Activated CD4-positive, alpha-beta T cell treated with anti-CD3 and anti-CD28 coated beads, Interleukin-2, amount 50 U/mL, for 48 hours (primary cell): ENCODE measurements at places on chromosomes 5 and 9.

DNA sequence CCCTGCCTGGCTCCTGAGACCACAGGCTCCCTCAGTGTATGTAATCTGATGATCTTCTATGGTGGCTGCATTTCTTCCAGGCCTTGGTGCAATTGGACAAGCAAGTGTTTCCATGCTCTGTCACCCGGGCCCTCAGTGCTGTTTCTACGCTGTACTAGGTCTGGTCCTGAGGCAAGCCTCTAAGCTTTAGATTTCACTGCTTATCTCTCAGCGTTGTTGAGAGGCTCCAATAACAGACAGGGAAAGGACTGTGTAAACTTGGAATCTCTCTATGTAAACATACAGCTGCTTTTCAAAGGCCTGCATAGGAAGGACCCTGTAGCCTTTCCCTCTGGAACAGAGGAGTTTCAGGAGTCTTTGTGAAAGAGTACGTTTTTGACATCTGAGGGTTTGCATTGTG, 38.6 kb upstream of the NFIB start:
- DNase-seq: no peak

DNA sequence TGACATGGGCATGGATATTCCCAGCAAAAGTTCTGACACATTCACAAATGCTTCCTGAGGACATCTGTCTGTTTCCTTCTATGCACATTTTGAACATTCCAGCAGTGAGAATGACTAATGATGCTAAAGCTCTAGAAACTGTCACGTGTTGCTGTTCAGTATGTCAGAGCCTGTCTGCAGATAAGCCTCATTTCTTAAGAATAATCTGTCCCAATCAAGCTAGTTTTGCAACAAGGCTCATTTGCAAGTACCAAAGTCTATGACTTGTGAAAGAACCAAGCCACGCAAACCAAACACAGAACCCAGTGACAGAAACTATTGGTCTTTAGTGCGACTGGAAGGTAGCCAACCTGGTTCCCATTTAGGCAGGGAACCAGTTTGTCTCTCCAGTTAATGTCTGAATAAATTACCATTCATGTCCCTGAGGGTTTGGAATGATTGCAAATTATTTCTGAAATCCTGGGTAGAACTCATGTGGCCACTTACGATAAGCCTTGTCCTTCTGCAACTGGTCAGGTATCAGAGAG, 178.5 kb downstream of the C9orf152 start:
- no peak for DNase-seq

- DNase-seq: no peak
Observed at GRCh38 chr9:134867917-134868750, 12.5 kb upstream of the FCN2 start.

- no peak for DNase-seq
Observed at GRCh38 chr5:18357486-18357885, 723.2 kb downstream of the TAF11L14 start.

DNA sequence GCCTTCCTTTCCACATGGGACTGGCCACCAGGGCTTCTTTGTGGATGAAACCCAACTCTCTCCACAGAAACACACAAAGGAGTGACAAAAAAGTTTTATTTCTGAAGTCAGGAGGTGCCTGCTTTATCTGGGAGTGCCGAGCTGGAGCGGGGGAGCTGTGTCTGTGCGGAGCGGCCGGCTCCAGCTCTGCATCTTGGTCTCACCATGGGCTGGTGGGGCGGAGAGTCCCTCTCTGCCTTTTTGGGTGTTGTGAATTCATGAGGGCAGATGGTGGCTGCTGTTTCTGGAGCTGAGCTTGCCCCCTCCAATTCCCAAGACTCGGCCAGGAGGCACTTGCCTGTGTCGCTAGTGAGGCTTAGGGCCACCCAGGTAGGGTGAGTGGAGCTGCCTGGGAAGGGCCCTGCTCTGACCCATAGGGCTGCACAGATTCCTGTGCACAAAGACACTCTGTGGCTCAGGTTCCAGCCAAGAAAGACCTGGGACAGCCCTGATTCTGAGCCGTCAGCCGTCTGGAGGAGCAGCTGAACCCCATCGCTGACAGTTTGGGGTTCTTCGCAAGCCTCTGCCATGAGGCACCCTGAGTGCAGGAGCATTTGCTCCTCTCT, 1.4 kb downstream of the DBH start:
- no peak for DNase-seq

- DNase-seq: no peak
Observed at GRCh38 chr9:104635456-104635855, 17.5 kb upstream of the OR13C9 start.

DNA sequence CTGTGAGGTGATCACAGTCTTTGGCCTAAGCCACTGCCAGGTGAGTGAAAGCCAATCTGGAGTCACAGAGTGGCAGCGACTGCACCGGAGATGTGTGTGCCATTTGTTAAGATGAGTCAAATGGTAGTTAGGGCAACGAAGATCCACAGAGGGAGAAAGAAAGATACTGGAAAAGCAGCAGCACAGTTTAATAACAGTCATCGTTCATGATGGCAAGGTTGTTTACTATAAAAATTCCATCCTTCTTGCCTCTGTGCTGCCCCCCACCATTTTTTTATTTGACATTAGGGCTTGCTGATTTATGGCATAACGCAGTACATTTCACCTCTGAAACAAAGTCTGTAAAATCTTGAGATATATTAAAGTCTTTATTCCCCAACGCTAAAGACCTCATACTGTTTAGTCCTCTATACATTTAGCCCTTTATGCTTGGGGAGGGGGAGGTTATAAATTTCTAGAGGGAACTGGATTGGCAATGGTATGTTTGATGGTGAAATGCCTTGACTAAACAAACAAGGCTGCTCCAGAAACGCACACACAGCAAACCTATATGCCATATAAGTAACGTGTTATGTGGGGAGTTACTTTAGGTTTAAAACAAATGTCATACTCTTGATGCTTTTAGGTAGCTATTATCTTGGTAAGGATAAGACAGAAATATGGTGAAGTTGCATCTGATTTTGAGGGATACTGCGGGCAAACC, 55.8 kb upstream of the ABL1 start:
- DNase-seq: no peak

DNA sequence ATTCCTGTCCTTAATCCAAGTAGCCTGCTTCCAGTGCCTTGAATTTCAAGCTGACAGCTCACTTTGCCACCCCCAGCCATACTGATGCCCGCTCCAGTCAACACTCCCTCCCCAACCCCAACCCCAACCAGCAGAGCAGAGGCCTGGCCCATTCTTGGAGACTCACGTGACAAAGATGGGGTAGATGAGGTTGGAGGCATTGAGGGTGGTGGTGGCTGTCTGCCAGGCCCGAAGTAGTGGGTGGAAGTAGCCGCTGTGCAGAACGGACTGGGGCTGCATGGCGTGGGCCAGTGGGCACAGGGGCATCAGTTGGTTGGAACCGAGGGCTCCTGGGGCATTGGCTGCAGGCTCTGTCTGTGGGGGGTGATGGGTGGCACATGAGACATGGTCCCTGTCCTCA, 7.8 kb downstream of the ALAD start:
- no peak for DNase-seq

GRCh38 chr5:162800301-162800700, 637.1 kb upstream of the CCNG1 start:
- no peak for DNase-seq

DNA sequence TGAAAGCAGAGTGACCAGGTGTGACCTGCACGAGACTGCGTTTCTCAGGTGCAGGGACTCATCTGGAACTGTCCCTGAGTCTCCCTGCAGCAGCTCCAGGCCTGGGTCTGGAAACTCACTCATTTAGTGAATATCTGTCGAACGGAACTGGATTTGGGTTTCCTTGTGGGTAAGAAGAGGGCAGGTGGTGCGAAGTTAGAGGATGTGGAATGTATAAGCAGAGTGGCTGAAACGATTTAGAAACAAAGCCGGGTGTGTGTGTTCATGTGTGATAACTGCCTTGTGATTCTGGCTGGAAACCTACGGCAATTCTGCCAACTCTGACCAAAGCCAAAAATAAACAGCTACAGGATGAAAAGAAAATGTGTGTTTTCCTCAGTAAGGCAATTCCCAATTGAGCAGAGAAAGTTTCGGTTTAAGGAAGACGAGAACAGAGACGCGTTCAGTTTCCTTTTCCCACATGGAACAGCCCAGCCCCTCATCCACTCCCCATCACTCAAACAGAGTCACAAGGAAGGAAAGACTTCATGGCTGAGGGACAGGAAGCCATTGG, 130.3 kb downstream of the NSG2 start:
- no peak for DNase-seq

- no peak for DNase-seq
Observed at GRCh38 chr9:114166614-114167572, 11.6 kb downstream of the COL27A1 start.

DNA sequence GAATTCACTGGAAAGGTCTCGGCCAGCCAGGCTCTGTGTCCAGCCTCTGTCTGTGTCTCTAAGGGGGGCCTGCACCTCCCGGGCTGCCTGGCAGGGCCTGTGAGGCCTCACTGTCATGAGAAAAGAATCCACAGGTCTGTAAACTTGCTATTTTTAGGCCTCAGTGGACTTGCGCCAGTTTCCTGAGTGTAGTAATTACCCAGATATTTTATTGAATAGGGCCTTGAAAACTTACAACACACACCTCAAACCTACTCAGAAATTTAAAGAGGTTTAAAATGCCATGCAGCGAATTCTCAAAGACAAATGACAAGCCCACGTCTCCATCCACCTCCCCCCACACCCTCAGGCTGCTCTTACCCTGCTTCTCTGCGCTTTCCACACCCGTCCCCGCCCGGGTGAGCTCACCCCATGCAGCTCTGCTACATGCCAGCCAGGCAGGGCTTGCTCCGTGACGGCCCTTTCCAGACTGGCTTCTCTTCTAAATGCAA, 8.8 kb upstream of the TENT4A start:
- no peak for DNase-seq

- no peak for DNase-seq
Observed at GRCh38 chr5:73121119-73121463, 716 bp downstream of the TMEM171 start.

- DNase-seq: no peak
Observed at GRCh38 chr5:13501176-13501575, 443.3 kb downstream of the DNAH5 start.

GRCh38 chr9:120513825-120514396, 66.1 kb downstream of the CDK5RAP2 start:
- DNase-seq: no peak

DNA sequence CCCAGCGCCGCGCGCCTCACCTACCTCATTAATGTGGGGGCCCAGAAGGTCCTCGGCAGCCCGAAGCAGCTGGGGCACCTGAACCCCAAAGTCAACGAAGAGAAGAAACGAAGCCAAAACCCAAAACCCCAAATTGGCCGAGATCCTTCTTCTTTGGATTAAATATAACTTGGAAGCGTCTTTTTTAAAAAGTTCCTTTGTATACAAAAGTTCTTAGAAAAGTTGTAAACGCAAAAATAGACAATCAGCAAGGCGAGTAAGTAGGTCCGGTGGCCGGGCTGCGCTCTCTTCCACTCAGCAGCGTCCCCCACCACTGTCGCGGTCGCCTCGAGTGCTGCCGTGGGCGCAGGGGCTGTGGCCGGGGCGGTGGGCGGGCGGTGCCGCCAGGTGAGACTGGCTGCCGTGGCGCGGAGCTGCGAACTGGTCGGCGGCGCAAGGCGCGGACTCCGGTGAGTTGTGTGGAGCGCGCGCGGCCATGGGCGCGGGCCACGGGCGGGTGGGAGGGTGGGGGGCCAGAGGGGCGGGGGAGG, 360 bp downstream of the KLF4 start:
- no peak for DNase-seq

- no peak for DNase-seq
Observed at GRCh38 chr5:108715408-108715807, 32.3 kb upstream of the FER start.

DNA sequence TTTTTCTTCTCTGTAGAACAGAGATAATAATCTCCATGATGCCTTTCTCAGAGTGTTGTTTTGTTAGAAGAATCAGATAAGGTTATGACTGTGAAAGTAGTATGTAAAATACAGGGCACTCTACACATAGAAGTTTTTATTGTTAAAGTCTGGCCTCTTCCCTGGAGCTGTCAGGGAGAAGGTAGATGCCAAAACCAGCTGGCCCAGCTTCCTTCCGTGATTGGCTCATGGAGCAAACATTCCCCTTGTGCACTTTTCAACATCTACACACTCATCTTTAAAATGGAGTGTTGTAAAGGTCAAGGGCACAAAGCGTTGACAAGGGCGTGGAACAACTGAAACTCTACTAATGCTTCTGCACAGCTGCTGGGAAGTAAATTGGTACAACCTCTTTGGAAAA, 7.4 kb upstream of the RNF183 start:
- DNase-seq: no peak

GRCh38 chr5:166302166-166302565, 1989.3 kb upstream of the WWC1 start:
- no peak for DNase-seq

- no peak for DNase-seq
Observed at GRCh38 chr5:28766565-28767158, 1728.3 kb upstream of the CDH9 start.

- DNase-seq: no peak
Observed at GRCh38 chr5:61245486-61245885, 83.2 kb upstream of the SMIM15 start.

GRCh38 chr9:21239911-21240310, at the start of gene IFNA14:
IFNA14 (minus strand) TSS chr9:21240005; CDS start chr9:21239935, 70 bp downstream.
- DNase-seq: no peak

DNA sequence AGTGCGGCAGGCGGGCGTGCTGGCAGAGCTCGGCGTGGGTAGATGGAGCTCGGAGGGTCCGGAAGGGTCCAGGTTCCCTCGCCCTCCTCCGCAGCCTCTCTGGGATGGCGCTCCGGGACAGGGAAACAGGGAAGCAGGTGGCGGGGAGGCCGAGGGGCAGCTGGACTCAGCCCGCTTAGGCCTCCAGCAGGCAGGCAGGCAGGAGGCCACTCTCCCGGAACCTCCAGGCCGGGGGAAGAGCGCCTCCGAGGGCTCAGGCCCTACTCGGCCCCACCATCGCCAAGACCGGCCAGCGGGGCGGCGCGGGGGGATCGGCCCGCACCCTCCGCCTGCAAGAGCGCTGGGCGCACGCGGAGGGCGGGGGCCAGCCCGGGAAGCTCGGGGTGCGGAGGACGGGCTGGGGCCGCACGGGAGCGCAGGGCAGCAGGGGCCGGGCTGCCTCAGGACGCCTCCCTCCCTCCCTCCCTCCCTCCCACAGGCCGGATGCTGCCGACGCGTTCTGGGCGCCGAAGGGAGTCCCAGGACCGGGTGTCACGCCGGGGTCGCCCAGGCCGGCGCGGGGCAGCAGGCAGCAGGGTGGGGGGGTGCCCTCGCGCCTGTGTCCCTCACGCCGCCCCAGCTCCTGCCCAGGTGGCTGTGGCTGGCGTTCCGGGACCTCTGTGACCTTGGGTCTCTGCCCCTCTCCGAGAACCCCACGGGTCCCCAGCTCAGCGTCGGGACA, 977 bp downstream of the MGAT4B start:
- peak; percentile 40 for DNase-seq

GRCh38 chr5:172315587-172316493, 32.3 kb upstream of the UBTD2 start:
- no peak for DNase-seq

- no peak for DNase-seq
Observed at GRCh38 chr5:89276566-89277305, 393.8 kb upstream of the MEF2C start.

GRCh38 chr9:90259311-90260246, 383.0 kb downstream of the DIRAS2 start:
- no peak for DNase-seq

DNA sequence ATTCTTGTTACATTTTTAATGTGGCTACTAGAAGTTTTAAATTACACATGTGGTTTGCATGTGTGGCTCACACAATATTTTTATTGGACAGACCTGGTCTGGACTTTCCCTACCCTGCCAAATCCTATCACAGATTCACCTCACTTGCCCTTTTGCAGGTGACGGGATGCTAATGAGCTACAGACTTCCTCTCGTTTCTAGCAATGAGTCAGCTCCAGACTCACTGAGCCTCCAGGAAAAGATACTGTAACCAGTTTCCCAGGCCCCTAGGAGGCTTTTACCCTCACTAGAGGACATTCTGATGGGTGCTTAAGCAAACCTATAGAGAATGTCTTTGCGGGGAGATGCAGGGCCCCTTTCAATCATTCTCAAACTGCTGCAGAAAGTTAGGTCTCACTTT, 135.4 kb downstream of the WDR41 start:
- DNase-seq: peak; percentile 37
